ENCODE measurements at places on chromosomes 5 and 9.
A peak's percentile ranks its signal among the peaks of the same experiment; 100 is the strongest.

DNA sequence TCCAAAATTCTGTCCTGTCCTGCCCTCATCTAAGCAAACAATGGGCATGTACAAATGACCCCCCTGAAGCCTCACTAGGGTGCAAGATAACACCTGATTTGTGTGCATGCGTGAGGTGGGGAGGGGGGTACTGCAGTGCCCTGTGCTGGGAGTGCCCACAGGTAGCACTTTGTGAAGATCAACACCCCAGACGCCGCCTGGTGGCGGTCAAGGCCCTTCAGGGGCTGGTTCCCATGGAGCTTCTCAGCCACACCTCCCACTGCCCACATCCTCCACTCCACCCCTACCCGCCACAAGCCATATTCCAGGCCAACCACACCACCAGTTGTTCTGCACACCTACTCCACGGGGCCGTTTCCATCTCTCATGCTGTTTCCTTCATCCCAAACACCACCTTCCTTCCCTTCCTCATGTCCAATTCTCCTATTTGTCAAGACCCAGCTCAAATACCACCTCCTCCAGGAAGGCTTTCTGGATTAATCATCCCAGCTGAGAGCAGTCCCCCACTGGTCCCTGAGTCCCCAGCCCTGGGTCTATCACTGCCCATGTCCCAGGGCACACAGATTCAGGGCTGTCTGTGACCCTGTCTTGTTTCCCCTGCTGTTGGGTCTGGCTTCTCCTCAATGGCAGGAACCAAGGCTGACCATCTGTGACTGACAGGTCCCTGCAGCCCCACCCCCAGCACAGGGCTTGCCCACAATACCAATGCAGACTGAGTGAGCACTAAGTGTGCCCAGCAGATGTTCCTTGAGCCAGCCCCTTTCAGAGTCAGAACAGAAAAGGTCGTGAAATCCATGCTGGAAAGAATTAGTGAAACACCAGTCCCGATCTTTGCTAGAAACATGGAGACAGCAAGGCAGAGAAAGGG lies 178.4 kb downstream of the PAX5 start:
- DNase-seq = peak; percentile 95

- no peak for DNase-seq
These were observed 1.7 kb downstream of the OLFM1 start for GRCh38 chr9:135088979-135089847.

DNA sequence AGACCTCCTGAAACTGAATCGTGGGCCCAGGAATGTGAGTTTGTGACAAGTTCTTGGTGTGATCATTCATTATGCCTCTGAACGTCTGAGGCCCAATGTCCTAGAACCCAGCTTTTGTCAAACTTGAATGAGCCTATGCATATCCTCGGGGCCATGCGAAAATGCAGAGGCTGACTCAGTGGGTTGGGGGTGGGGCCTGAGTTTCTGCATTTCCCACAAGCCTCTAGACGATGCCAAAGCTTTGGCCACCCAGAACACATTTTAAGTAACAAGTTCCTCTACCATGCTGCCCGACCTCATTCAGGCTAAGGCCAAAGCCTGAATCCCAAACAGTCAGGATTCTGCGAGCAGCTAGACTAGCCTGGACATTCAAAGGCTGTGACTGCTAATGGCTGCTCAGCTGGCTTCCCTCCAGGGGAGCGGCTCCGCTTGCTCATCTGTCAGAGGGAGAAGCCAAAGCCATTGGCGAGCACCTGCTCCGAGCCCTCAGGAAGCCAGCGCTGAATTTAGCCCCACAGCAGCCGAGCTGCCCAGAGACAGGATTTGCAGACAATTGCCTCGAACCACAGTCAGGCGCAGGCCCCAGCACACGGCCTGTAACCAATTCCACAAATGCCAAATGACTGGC lies 177.5 kb downstream of the ZDHHC21 start:
- peak; percentile 22 for DNase-seq

GRCh38 chr5:91381239-91381773 lies 1.8 kb downstream of the ARRDC3 start:
- DNase-seq = no peak
